ENCODE measurements at places on chromosomes 6 and 20.

GRCh38 chr6:51300510-51300909 lies 481.8 kb downstream of the TFAP2B start:
- no peak for DNase-seq

GRCh38 chr20:25397821-25398220 lies 7.2 kb upstream of the ABHD12 start:
- no peak for DNase-seq

DNA sequence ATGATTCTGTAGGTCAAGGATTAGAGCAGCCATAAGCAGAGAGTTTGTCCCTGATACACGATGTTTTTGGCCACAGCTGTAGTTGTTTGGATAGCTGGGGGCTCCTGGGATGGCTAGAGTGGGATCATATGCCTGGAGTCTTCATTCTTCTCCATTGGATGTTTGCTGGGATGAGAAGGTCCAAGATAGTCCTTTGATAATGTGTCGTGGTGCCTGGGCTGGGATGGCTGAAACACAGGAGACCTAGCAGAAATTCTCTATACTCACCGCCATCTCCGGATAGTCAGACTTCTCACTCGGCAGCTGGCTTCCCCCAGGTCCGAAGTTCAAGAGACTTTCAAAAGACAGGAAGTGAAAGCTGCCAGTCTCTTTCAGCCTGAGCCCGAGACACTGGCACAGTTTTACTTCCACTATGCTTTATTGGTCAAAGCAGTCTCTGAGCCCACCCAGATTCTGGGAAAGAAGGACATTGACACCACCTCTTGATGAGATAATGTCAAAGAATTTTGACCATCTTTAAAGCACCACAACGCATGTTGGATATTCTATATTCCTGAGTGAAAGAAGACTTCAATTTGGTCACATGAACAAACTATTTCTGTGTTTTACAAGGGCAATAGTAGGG lies 16.0 kb downstream of the MARCKS start:
- DNase-seq, result no peak

- DNase-seq, result no peak
Measured at GRCh38 chr20:20561841-20562240, 150.6 kb downstream of the RALGAPA2 start.

- no peak for DNase-seq
Measured at GRCh38 chr6:113004470-113005270, 657.5 kb downstream of the RFPL4B start.

DNA sequence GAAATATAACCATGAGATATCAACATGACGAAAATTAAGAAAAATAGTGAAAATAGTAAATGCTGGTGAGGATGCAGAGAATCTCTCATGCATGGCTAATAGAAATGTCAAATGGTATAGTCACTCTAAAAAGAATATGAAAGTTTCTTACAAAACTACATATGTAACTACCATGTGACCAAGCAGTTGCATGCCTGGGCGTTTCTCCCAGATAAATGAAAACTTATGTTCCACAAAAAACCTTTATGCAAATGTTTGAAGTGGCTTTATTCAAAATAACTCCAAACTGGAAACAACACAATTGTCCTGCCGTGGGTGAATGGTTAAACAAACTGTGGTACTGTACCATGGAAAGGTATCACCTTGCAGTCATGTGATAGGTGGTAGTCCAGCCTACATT lies 112.4 kb downstream of the HDGFL1 start:
- DNase-seq, result no peak

Measured in stimulated activated CD8-positive, alpha-beta memory T cell treated with anti-CD3 and anti-CD28 coated beads, Interleukin-4, amount 100 ng/mL, for 1 hour (primary cell).